RCC 7860 (cell line): ENCODE measurements at places on chromosomes 13 and 19.
A peak's percentile ranks its signal among the peaks of the same experiment; 100 is the strongest.

- no peak for DNase-seq
Measured at GRCh38 chr19:4149518-4150288, 3.7 kb upstream of the CREB3L3 start.

GRCh38 chr19:33220115-33220514, 5.5 kb downstream of the SLC7A10 start:
- no peak for DNase-seq

GRCh38 chr19:57334191-57334590, 13.9 kb downstream of the ZNF543 start:
- no peak for DNase-seq

DNA sequence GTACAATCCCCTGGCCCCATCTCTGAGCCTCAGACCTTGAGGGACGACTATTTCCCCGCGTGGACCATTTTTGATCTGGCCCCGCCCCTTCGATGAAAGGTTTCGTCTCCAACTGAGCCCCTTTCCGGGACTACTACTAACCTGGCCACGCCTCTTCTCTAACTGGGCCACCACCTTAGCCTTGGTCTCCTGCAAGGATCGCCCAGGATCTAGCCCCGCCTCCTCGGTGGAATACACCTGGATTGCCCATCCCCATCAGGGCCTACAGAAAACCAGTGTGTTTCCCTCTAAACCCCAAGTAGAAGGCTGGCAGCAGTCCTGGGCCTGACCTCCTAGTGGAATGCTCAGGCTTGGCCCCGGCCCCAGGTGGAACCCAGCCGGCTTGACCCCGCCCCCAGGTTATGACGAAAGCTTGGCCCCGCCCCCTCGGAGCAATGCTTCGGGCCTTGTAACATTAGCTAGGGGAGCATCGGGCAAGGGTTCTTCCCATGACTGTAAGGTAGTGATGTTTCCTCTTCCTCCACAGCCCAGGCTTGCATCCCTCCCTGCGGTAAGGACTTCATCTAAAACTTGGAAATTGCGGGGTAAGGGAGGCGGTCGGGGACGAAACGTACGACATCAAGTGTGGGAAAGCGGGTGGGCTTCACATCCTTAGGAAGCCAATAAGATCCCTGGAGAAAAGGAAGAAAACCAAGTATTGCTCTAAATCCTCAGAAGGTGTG, 9.1 kb downstream of the SPACA6 start:
- no peak for DNase-seq

GRCh38 chr13:40167327-40167726, 499.1 kb downstream of the FOXO1 start:
- DNase-seq, result no peak

GRCh38 chr13:40185414-40185813, 481.0 kb downstream of the FOXO1 start:
- DNase-seq, result no peak

DNA sequence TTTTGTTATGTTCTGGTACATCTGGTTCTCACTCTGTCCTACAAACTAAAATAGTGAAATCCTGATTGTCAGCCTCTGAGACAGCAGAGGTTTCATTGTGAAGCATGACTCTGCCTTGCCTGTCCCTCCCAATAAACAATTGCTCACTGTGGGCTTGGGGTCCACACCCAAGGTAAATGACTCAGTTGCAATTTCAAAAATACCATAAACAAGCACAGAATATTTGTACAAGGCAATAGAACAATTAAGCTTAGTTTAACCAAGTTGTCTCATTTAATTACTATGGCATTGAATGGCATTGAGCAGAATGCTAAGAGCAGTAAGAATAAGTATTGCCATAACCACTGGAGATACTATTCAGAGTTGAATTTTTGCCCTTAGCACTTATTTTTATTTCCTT, 353.6 kb downstream of the SPRY2 start:
- DNase-seq, result no peak

DNA sequence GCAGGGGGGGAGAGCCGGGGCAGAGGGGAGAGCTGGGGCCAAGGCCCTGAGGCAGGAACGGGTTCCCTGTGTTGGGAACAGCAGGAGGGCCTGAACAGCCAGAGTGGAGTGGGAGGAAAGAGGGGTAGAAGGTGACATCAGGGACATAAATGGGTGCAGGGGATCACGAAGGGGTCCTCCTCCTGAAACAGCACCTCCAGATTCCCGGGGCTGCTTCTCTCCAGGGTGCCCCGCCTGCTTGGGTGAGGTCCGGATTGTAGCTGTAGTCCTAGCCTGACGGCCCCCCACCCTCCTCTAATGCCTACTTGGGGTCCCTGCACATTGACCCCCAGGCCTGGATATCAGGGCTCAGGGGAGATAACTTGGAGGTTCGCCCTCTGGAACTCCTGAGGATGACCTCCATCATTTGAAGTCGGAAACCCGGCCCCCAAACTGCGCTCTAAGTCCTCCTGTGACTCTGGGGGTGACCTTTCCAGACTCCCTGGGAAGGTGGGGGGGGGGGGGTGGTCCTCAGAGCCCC, 473 bp upstream of the SCN1B start:
- DNase-seq, result no peak

DNA sequence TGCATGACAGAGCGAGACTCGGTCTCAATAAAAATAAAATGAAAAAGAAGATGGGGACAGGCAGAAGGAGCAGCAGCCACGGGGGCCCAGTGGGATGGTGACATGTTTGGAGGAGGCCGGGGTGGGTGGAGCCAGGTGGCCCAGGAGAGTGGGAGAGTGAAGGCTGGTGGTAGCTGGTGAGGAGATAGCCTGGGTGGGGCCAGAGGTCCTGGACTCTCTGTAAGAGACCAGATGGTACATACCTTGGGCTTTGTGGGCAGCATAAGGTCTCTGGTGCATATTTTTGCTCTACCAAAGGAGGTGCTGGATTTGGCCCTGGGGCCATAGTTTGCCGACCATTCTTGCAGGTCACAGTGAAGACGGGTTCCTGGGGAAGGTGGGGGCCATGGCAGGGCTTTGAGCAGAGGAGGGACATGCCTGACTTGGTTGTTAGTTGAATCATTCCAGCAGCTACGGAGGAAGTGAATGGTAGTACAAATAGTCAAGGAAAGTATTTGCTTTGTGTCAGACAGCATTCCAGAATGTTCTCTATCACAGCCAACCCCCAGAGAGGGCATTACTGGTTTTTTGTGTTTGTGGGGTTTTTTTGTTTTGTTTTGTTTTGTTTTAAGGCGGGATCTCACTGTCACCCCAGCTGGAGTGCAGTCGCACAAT, 69.1 kb downstream of the ARHGEF18 start:
- no peak for DNase-seq

- DNase-seq, result no peak
Measured at GRCh38 chr19:1017906-1018305, 3.0 kb downstream of the TMEM259 start.

- DNase-seq, result no peak
Measured at GRCh38 chr13:75802161-75802560, 166.0 kb downstream of the LMO7 start.

DNA sequence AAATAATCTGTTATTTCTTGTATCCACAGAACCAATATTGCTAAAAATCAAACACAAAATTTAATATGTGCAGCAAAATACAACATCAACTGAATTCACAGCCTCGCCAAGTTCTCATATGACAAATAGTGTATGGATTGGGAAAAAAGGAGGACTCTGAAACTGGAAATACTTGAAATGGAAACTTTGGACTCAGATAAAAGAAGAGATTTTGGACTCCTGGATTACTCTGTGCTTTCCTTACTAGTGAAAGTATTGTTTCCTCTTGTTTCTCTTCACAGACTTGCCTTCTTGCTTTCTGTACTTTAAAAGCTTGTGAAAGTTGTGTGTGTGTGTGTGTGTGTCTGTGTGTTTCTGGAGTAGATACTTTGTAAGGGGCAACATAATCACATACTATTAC, 1596.3 kb downstream of the PCDH9 start:
- no peak for DNase-seq

DNA sequence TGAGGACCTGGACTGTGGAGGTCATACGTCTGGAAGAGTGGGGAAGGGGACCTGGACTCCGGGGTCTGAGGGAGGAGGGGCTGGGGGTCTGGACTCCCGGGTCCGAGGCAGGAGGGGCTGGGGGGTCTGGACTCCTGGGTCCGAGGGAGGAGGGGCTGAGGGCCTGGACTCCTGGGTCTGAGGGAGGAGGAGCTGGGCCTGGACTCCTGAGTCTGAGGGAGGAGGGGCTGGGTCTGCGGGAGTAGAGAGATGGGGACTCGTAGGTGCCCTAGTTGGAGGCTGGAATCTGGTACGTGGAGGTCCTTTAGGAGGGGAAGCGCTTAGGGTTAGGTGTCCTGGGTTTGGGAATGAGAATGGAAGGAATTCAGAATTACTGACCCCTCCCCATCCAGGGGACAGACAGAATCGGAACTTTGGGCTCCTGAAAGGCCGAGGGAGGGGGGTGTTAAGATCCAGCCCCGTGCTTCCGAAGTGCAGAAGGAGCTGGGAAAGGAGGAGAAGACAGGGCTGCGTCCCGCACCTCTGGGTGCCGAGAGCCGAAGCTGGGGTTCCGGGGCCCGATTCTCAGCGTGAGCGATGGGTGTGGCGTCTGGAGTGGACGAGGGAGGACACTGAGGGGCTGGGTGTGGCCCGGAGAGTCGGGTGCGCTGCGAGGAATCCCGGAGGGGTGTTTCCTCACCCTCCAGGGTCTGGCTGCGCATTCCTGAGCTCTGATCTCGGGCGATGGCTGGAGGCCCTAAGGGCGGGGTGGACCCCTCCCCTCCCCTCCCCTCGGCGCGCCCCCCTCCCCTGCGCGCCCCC, 608 bp downstream of the MYADM start:
- DNase-seq, result peak; percentile 53

DNA sequence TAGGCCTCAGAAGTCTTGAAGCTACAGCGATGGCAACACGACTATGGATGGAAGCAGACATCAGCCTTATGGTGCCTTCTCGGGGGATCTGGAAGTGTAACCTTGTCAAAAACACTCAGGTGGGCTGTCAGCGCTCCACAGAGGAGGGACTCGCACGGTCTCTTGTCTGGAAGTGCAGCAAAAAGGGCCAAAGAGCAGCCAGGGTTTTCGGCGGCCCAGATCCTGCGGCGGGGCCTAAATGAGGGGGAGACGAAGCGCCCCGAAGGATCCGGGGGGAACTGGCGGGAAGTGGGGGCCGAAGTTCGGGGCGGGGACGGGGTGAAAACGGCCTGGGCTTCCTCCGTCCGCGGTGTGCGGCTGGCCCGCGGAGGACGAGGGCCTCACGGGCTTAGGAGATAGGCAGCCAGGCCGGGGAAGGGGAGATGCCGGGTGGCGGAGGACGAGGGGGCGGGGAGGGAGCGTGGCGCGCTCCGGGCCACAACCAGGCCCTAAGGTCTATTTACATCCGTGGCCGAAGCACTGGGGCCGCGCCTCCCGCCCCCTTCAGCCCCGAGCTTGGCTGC, 637 bp downstream of the RANBP3 start:
- DNase-seq, result no peak

DNA sequence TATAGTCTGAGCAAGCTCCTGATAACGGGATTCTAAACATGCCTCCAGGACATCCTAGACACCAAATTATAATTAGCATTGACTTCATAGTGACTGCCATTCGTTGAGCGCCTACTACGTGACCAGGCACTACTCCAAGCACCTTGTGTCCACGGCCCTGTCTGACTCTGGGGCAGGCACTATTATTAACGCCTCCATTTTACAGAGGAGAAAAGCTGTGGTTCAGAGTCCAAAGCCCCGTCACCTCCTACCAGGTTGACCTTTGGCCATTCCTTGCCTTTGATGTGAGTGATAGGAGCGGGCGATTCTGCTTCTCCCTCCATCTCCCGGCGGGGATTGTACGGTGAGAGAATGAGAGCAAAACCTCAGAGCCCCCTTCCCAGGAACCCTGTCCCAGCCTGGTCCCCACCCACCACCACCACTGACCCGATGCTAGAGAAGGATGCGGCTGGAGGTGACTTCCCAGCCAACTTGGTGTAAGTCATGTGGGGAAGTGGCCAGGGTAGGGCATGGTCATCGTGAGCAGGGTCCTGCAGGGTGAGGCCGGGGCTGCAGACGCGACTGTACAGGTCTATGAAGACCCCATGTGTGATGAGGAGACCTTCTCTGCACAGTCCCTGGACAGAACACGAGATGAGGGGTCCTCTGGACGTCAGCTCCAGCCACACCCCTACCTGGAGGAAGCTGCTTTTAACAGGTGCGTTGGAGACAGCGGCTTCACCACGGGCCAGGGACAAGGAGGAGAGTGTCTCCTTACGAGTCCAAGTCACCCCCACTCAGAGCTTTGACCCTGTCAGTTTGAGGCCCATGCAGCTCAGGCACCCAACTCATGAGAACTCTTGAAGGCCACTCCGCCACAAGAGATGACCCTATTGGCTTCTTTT, at the start of gene IGSF23:
IGSF23 (plus strand) TSS at position 269 of the 884 bp plus-strand sequence; CDS start at position 352, 83 bp downstream.
- DNase-seq, result no peak

GRCh38 chr13:55815458-55816033, 1325.2 kb upstream of the PRR20A start:
- DNase-seq, result no peak

GRCh38 chr13:33204130-33204927, 81.2 kb downstream of the STARD13 start:
- no peak for DNase-seq

DNA sequence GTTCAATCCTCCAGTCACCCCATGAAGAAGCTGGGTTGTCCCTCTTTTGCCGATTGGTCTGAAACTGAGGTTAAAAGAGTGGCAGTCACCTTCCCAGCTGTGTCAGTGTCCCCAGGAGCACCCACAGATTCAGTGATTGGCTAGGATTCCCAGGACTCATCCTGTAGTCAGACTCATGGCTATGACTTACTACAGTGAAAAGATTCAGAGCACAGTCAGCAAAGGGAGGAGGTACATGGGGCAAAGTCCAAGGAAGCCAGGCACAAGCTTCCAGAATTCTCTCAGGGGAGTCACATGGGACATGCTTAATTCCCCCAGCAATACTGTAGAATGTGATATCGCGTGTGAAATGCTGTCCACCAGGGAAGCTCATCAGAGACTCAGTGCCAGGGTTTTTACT, 14.2 kb downstream of the ZNF473 start:
- DNase-seq, result no peak

- DNase-seq, result no peak
Measured at GRCh38 chr19:32677657-32678056, 2.0 kb downstream of the RGS9BP start.
